ENCODE measurements at places on chromosomes 4 and X. TPM values are rescaled to one million over a fixed set of nuclear protein-coding genes. Genes with fewer than 3 reads are reported as not detected.

DNA sequence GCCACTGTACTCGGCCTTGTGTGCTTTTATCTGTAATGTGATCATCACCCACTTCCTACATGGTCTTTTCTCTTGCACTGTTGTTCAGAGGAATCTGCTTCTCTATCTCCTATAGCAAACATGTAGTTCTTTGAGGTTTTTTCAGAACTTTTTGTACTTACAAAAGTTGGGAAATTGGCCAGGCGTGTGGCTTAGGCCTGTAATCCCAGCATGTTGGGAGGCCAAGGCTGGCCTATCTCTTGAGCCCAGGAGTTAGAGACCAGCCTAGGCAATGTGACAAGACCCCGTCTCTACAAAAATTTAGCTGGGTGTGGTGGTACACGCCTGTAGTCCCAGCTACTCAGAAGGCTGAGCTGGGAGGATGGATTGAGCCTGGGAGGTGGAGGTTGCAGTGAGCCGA lies 30.4 kb downstream of the TAF1 start:
- DNase-seq, result no peak

Gene PDK3
- 23.3 TPM for total RNA-seq

- no peak for DNase-seq
Observed at GRCh38 chr4:155891058-155891457, 12.4 kb upstream of the TDO2 start.

Gene POF1B
- total RNA-seq, result 18.7 TPM

DNA sequence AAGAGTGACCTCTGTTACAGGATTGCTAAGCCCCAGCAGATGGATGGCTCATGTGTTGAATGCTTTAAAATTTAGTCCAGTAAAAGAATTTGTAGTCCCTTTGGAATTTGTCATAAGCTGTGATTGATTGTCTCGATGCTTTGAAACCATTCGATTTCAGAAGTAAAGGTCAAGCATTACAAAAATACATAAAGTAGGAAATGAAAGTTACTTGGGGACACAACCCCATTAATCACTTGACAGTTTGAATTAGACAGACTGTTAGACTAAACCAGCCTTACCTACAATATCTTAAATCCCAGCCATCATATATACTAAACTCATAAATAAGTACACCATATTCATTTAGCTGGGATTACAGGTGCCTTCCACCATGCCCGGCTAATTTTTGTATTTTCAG lies 6.6 kb downstream of the REST start:
- no peak for DNase-seq

Gene TCEANC
- 3.2 TPM for total RNA-seq

DNA sequence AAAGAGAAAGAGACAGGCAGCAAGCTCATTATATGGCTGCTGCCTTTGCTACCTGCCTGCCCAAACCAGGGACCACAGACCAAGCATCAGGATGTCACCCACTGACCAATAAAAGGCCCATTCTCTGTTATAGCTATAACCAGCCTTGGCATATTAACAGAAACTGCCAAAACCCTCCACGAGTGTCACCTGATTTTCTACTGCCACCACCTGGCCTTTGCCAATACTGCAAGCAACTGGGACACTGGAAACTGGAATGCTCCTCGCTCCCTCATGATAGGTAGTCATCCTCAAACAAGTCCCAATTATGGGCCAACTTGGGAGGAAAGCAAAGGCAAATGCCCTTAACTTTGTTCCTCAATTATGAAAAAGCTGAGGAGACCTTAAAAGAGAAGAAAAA lies 76.0 kb downstream of the SPIN4 start:
- no peak for DNase-seq

Gene DCK
- total RNA-seq, result 10.3 TPM

Gene DOK7
- 4.7 TPM for total RNA-seq

Gene SYP
- total RNA-seq, result 11.0 TPM

GRCh38 chr4:3476341-3476747 lies 13.2 kb downstream of the DOK7 start:
- no peak for DNase-seq

Gene AFF2
- total RNA-seq, result 0.74 TPM

DNA sequence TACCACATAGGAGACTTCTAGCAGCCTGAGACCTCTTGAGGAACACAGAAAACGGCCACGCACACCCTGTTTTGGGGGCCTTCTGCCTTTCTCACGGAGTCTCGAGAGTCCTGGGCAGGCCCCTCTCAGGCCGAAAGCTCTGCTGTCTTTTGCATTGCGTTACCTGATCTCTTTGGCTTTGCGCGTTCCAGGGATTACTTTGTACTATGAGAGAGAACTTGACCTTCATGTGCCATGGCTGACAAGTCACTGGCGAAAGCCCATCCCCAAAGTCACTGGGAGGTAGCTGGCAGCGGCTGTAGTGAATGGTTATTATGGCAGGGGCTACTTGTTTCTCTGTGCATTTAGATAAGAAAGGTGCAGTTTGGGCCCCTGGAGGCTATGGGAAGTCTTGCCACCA lies 8.0 kb upstream of the NAT8L start:
- no peak for DNase-seq
